Urothelium cell line (cell line): ENCODE measurements at places on chromosomes 3 and 15.

GRCh38 chr15:89307046-89307587 is 27.5 kb downstream of the POLG start:
- no peak for DNase-seq

DNA sequence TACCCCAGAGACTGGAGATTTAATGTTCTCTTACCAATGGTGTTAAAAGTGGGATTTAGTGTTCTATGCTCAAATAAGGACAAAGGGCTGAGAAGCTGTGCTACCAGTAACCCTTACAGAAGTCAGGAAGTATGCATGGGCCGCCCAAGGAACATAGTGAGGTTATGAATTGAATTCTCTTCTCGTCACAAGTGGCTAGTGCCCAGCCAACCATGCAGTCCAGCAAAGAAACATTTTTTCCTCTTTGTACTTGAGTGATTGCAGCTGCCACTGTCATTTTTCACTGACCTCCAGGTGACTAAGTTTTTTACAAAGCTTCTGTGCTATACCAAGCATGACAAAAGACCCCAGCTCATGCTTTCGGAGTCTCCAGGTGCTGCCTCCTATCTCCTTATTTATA is 110.6 kb upstream of the DCBLD2 start:
- no peak for DNase-seq

GRCh38 chr3:123660900-123661299 is 76.0 kb upstream of the HACD2 start:
- peak; percentile 87 for DNase-seq

GRCh38 chr15:25635191-25635590 is 196.4 kb upstream of the UBE3A start:
- no peak for DNase-seq

DNA sequence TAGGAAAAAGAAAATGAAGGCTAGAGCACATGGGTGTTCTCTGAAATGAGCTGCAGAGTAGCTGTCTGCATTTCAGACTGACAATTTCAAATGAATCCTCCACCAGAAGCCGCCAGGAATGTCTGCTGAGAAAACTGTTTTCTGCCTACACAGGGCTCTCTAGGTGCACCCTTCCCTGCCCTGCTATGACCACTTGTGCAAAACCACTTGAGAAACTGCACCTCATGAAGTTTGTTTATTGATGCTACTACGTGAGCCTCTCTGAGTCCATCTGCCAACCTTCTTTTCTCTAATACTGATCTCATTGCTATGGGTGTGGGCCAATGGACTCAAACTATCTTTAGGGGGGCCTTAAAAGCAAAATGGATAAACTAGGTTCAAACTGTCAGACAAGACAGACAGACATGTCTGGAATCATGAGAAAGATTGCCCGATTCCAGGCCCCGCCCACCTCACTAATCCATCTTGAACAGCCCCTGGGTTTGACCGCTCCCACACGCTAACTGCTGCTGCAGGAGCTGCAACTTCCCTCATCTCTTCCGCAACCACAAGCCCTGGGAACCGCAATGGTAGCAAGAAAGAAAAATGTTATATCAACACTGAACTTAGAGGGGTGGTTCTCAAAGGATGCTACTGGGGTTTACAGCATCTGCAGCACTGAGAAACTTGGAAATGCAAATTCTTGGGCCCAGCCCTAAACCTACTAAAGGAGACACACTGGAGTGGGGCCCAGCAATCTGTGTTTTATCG is 9.0 kb upstream of the CD47 start:
- DNase-seq = no peak

DNA sequence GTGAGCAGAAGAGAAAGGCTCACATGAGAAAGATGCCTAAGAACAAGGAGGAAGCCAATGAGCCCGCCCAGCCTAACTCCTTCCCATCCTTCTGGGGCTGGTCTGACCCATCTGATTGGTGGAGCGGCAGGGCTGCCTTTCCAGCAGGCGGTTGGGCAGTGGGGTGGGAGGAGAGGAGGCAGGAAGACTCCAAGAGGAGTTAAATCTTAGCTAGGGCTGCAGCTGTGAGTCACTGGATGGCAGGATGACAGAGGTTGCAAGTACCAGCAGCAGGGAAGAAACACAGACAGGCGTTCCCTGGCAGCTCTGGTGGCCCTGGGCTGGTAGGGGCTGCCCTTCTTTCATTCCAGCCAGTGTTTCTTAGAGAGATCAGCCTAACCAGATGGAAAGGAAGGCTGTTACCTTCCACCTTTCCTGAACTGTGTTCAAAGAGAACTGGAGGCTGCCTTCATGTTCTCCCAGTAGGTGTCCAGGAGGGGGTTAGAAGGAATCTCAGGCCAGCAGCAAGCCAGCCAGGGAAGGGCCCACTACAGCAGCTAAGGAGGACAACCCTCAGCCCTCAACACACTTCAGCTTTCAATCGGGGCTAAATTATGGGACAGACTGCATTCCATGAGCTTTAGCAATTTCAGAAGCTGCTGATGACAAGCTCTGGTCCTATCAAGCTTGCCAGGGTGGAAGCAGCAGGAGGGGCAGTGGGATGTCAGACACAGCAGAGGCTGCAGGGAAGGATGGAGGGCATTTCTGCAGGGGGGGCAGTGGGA is 50.3 kb downstream of the CHSY1 start:
- peak; percentile 82 for DNase-seq

DNA sequence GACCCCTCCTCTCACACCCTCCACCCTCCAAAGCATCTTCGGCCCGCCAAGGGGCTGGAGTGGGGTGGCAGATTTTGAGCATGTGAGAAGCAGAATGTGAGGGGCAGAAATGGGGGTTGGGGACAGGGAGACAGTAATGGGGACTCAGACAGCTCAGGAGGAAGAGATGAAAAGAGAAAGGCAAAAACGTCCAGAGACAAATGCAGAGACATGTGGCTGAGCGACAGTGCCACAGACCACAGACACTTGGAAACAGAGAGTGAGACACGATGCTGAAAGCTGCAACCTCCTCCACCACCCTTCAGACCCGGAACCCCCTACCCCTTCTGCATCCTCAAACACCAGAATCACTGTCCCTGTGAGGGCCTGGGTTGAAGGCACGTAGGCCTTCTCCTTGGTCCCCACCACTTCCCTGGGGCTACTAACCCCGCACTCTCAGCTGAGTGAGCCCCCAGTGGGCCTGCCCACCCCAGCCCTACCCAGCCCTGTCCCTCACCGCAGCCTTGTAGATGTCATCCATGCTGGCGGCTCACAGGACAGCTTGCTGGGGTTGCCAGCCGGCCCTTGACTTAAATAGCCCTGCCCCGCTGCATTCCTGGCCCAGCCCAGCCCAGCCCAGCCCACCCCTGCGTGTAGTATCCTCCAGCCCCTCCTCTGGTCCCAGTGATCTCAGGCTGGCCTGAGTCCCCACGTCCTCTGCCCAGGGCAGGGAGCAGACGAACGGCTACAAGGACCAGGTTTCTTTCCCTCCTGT is at the start of gene TNNC1:
Gene TNNC1 (minus strand): TSS at position 546 of the 754 bp plus-strand sequence. CDS start 26 bp downstream, at position 520.
- peak; percentile 69 for DNase-seq

DNA sequence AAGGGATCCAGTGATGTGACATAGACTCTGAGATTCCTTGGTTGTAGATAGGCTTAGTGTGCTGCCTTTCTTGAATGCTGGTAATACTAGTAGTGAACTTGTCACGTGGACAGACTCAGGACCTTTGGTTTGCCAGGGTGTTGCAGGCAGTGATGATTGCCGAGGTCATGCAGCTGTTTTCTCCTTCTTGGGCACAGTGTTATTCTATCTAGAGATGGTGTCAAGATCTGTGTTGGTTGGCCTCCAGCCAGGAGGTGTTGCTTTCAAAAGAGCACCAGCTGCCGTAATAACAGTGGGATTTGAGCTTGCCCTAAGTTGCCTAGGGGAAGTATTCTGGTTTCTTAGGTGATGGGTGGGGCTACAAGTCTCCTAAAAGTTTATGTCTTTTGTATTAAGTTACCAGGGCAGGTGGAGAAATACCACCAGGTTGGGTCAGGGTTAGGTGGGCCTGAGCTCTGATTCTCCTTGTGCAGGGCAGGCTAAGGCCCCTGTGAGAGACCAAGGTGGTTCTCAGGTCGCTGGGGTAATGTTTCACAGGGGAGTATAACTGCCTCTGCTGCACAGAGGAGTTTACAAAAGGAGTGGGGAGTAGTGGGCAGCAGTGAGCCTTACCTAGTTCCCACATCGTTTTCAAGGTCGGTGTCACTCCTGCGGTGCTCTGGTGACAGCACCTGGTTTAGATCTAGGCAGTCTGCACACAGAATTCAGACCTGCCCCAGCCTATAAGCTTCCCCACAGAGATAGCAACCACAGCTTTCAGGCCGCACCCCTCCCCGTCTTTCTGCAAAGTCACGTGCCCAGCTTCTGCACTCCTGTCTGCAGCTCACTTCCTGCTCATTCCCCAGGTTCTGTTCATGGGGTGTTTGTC is 350.3 kb downstream of the DOCK3 start:
- DNase-seq = no peak

GRCh38 chr15:74302821-74303359 is 64.6 kb downstream of the CYP11A1 start:
- peak; percentile 58 for DNase-seq

DNA sequence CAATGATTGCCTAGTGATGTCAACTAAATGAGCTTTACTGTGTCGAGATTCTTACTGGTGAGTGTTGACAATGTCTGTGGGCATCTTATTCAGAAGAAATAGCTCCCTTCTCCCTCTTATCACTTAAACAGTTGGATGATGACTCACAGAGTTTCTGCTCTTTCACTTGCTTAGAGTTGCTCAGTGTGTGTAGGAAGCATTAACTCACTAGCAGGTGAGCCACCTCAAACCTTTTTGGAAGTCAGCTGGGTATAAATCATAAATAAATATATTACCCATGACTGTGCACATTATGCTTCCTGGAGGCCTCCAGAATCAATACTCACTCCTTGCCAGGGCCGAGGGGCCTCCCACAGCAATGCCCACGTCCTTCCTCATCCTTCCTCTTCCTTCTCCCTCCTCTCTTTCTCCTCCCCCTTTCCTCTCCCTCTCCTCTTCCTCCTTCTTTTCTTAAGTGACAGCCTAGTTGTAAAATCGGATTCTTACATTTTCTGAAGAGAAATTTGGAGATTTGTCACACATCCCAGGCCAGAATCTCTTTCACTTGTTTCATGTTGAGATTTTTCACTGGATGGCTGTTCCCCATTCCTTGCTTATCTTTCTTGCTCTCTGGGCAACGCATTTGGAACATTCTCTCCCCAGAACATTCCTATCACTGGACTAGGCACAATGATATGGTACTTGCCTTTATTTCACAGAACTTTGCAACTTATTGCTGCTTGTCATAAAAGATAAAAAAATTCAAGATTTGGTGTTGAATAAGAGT is 17.5 kb downstream of the SHC4 start:
- peak; percentile 35 for DNase-seq

GRCh38 chr15:89803941-89804800 is 10.5 kb downstream of the ANPEP start:
- DNase-seq = no peak

DNA sequence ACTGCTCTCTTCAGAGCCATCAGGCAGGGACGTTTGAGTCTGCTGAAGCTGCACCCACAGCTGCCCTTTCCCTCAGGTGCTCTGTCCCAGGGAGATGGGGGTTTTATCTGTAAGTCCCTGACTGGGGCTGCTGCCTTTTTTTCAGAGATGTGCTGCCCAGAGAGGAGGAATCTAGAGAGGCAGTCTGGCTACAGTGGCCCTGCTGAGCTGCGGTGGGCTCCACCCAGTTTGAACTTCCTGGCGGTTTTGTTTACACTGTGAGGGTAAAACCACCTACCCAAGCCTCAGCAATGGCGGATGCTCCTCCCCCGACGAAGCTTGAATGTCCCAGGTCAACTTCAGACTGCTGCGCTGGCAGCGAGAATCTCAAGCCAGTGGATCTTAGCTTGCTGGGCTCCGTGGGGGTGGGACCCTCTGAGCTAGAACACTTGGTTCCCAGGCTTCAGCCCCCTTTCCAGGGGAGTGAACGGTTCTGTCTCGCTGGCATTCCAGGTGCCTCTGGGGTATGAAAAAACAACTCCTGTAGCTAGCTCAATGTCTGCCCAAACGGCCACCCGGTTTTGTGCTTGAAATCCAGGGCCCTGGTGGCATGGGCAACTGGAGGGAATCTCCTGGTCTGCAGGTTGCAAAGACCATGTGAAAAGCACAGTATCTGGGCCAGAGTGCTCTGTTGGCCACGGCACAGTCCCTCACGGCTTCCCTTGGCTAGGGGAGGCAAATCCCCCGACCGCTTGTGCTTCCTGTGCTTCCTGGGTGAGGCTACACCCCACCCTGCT is 21.1 kb upstream of the ST6GAL1 start:
- no peak for DNase-seq

DNA sequence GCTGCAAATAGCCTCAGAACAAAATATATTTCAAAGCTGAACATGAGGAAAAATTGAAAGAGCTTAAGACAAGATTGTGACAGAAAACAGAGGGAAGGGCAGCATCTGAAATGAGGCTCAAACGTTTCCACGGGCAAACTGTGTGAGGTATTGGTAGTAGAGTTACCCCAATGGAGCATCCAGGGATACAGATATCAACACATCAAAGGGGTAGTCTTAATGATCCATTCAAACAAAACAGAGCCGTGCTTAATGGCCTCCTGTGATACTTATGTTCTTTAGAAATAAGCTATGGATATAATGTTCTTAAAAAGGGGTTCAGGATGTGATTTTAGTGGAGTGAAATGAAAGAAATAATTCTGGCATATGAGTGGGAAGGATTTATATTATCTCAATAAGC is 430.3 kb upstream of the PDZRN3 start:
- DNase-seq = no peak

DNA sequence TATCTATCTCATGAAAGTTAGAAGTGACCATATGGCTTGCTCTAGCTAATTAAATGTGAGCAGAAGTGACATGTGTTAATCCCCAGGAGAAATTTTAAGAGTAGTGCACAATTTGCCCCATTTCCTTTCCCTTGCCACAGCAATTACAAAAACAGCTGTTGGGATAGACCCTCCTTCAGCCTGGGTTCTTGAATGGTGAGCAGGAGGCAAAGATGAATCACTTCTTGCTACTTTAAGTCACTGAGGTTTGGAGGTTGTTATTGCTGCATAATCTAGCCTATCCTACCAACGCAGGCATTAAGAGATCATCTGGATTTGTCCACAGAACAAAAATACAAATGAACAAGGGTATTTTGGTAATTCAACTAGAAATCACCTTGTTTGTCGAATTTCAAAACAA is 51.7 kb upstream of the CAPN7 start:
- DNase-seq = no peak

GRCh38 chr3:117519776-117520175 is 810.2 kb downstream of the TUSC7 start:
- no peak for DNase-seq

GRCh38 chr3:119937229-119937628 is 155.3 kb downstream of the NR1I2 start:
- no peak for DNase-seq

DNA sequence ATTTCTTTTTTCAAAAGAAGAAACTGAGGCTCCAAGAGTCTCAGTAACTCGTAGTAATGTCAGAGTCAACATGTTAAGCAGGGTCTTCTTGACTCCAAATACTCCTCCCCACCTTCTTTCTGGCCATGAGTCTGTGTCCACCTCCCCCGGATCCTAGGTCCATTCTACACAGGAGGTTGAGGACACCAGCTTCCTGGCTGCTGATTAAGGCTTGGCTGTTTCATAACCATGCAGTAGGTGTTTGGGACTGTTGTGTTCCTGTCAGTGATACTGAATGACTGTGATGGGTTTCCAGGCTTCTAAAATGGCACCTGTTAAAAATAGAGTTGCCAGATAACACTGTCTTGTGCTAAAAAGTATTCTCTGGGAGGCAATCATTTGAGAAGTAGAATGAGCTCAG is 130.8 kb upstream of the IL12A start:
- DNase-seq = no peak

GRCh38 chr15:57500256-57500655 is 91.4 kb upstream of the MYZAP start:
- DNase-seq = no peak

- DNase-seq = no peak
Measured at GRCh38 chr15:47949815-47950214, 171.0 kb upstream of the SLC24A5 start.
